8988T (cell line): ENCODE measurements at places on chromosomes 5 and 9.

- no peak for DNase-seq
These were observed 167.2 kb downstream of the PBX3 start for GRCh38 chr9:125914411-125914810.

- peak; percentile 18 for DNase-seq
These were observed 848 bp downstream of the RAD50 start for GRCh38 chr5:132557478-132558172.

DNA sequence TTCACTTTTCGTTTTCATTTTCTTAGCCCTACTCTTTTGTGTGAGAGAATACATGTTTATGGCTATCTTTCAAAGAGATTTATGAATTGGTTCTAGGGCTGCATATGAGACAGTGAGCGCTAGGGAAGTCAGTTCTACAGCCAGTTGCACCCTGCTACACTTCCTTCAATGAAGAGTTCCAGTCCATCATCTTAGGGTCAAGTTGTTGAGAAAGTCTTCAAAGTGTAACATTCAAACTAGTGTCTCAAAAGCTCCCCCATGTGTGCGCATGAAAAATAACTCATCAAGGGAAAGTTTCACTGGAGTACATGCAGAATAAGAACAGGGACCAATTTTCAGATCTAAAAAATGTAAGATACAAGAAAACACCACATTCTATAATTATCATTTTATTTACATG is 317.2 kb downstream of the DEPDC1B start:
- DNase-seq: peak; percentile 13

DNA sequence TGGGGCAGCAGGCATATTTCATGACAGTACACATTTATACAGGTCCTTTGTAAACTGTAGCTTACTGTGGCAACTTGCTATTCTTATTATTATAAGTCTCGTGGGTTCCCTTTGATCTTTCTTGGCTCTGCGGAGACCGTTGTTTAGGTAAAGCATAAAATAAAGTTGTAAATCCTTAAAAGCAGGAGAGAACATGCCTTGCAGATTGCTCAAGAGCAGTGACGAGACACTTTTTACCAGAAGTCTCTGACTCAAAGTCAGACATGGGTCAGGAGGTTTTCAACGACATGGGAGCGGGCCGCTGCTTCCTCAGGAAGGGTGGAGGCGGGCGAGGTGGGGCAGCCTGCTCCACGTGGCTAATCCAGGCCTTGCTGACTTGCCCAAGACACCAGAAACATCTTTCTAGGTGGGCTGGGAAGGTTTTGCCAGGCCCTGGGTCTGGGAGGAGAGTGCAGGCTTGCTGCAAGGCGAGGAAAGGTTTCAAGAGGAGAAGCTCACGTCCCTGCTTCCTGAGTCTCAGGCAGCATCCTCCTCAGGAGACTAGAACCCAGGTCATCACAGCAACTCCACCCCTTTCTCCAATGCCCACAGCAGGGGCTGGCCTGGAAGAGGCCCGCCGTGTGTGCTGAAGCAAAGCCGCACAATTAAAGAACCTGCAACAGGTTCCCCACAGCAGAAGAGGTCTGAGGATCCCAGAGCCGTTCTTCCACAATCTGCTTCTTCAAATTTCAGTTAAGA is 6.5 kb downstream of the TBC1D2 start:
- DNase-seq: no peak

- no peak for DNase-seq
These were observed 3.6 kb downstream of the F12 start for GRCh38 chr5:177405805-177406204.

GRCh38 chr5:160479926-160480325 is 58.3 kb downstream of the PTTG1 start:
- DNase-seq: no peak

DNA sequence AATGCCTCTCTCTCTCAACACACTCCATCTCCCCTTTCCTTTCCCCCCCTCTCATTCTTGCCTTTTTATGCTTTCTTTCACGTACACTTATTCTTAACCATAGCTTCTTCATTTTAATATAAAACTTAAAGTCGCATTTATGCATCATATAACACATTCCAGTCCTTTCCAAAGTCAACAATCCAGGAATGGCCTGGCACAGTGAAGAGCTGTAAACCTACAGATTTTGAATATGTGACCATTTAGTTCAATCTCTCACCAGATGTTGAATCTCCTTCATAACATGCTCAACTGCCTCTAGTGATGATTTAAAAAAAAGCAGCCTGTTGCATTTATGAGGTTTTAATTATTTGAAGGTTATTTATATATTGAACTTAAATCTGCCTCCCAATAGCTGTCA is 186.2 kb upstream of the GRAMD2B start:
- no peak for DNase-seq

- no peak for DNase-seq
These were observed 429.9 kb downstream of the GABRG2 start for GRCh38 chr5:162497455-162497854.

DNA sequence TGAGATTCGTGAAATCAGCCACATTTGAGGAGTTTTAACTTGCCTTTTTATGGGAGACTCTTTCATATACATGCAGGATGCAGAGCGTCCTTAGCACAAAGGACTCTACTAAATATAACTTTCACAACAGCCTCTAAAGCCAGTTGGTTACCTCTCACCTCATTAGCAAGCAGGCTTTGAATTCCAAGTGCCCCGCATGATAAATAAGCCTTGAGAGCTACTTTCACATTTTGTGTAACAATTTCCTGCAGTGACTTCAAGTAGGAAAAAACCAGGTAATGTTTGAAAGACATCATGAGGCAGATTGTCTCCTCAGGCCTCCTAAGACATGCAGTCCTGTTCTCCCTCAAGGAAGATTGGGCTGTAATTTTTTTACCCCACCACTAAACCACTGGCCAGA is 50.5 kb downstream of the RALGPS1 start:
- DNase-seq: no peak

GRCh38 chr9:115944166-115944948 is 209.2 kb upstream of the PAPPA start:
- DNase-seq: no peak

DNA sequence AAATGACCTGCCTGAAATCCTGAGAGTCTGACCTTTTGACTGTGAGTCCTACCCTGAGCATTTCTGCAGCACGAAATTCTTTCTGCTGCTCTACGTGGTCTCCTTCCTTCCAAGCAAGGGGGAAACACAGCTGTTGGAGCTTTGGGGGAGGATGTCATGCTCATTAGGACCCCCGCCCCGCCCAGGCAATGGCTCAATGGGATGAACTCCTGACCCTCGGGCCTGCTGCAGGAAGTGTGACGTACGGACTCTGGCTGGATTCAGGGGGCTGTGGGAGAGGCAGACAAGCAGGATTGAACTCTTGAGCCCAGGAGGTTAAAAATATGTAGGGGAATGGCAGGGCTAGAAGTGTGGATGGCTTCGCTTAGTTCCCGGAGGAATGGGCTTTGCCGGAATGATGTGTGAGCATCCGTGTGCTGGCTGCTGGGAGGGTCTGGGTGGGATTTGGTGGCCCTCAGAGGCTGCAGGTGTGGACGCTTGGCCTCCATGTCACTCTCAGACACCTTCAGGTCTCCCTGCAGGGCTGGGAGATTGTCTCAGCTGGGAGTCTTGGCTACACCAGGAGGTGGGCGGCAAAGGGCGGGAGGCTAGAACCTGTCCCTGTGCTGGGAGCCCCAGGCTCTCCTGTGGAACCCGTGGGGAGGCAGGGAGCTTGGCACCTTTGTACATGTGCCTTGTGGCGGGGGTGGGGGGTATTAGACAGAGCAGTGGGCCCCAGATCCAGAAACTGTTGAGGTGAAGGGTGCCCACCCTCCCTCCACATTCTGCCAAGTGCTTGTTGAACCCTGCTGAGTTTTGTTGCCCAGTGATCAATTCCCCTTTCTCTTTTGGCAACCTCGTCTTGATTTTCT is 26.3 kb downstream of the STC2 start:
- no peak for DNase-seq

- DNase-seq: no peak
These were observed 7.0 kb downstream of the IRX2 start for GRCh38 chr5:2744485-2744884.

DNA sequence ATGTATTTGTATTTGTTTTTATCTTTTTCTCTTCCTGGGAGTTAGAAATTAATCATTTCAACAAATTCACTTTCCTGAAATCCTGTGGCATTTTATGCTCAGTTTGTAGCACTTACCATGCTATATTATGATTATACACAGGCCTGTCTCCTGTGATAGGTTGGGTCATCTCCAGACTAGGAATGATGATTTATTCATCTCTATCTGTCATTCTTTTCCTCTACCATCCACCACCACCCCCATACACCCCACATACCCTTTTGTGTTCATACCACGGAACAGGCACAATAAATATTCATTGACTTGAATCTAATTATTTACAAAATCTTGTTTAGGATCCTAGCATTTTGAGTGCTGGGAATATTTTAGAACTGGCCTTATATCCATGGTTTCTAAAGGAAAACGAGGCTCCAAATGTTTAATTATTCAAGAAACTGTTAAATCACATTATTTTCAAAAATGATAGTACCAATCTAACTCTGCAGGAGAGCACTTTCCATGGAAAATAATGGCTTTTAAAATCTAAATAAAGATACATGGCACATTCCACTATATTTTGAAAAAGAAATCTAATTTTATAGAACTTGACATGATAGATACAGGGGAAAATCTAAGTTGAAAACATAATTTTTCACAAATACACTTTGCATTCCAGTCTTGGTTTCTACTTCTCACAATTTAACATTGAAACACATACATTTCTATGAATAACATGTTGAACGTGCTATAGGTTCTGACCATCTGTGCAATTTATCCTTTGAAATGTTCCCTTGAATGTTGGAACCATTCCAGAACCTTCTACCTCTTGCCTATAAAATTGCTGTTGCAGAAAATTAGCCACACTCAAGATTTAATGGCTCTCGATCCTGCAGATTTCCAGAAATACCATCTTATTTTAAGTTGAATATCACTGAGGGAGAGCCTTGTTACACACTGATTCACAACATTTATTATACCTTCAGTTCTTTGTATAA is 89.3 kb downstream of the STARD4 start:
- DNase-seq: no peak

DNA sequence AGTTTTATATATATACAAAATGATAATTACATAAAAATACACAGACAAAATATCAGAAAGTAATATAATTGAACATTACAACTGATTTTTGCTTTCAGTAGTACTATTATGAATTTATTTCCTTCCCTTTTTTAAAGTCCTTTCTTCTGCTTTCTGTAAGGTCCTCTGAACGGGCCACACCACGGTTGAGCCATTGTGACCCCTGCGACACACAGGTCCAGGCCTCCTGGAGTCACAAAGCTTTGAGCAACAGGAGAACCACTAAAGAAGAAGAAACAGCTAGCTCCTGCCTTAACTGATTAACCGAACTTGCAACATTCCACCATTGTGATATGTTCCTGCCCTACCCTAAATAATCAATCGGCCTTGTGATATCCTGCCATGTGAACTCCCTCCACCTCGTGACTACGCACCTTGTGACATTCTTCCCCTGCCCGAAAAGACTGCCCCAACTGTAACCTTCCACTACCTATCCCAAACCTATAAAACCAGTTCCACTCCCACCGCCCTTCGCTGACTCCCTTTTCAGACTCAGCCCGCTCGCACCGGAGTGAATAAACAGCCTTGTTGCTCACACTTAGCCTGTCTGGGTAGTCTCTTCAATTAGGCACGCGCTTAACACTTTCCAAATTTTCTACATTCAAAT is 375.0 kb upstream of the RFX3 start:
- no peak for DNase-seq

- no peak for DNase-seq
These were observed 204.8 kb downstream of the TLE4 start for GRCh38 chr9:79776581-79776980.
